ENCODE measurements at places on chromosomes 12 and 14.

GRCh38 chr12:107493135-107493494 lies 192.5 kb upstream of the PWP1 start:
- no peak for DNase-seq

DNA sequence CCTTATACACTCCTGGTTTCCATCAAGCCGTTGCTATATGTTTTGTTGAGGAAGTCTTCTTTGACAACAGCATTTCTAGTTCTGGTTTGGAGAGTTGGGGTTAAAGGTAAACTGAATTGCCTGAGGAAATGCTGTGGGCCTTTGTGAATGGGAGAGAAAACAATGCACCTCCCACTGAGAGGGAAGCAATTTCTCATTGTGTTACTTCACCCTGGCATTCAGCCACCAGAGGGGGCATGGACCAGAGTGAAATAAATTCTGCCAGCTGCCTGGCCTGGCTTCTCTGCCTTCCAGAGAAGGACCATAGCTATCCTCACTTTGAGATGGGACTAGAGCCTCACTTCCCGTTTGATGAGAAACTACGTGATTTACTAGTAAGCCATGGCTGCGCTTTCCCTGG lies 475.3 kb downstream of the EGLN3 start:
- no peak for DNase-seq

- DNase-seq = no peak
These were observed 7.0 kb upstream of the PGAM5 start for GRCh38 chr12:132703641-132704040.

DNA sequence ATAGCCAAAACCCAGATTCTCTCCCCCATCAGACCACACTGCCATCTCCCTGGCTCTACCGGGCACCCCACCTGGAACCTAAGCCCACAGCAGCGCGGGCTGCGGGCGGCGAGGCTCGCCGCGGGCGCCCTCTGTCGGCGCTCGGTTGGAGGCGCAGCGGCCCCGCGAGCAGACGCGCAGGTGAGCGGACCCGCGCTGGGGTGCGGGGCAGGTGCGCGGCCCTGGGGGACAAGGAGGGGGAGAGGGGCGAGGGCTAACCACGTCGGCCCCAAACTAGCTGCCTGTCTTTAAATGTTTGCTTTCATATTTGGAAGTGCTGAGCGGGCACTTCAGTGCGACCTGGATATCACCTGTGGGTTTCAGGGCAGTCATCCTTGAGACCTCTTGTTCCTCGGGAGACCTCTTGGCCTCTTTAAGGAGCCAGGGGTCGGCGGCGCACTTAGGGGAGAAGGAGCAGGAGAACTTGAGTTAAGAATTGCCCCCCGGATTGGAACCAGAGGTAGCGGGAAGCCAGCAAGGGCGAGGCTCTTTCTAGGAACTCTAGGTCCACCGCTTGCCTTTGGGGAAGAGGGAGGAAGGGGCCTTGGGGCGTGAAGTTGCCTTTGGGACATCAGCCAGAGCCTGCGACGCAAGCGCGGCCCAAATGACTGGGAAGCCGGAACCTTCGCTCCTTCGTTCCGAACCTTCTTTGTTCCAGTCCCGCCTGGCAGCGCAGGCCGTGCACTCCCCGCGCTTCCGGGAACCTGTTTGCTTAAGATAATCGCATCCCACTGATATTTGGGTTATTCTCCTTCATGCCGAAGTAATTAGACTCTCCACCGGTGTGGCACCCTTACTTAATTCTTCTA lies 78.7 kb downstream of the NEDD1 start:
- DNase-seq = peak; percentile 49

GRCh38 chr14:68148276-68148675 lies 328.7 kb downstream of the RAD51B start:
- DNase-seq = no peak

- DNase-seq = no peak
These were observed 542.7 kb downstream of the SLC16A7 start for GRCh38 chr12:60138526-60138925.

DNA sequence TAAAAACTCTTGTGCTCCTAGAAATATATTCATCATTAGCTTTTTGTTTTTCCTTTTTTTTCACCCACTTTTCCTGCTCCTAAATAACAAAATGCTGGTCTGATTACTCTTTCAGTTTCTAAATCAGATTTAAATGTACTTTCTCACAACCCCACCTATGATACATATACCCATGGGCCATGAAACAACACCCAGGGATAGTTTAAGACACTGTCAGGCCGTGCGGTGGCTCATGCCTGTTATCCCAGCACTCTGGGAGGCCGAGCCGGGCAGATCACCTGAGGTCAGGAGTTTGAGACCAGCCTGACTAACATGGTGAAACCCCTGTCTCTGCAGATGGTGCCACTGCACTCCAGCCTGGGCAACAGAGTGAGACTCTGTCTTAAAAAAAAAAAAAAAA lies 1.6 kb upstream of the NUMB start:
- no peak for DNase-seq

- DNase-seq = no peak
These were observed 8.9 kb upstream of the AACS start for GRCh38 chr12:125056306-125056705.
